ENCODE measurements at places on chromosomes 2 and 18.

GRCh38 chr2:231277962-231278361 lies 79.5 kb downstream of the ARMC9 start:
- no peak for DNase-seq

- no peak for DNase-seq
Observed at GRCh38 chr2:20173064-20173463, 51.9 kb downstream of the SDC1 start.

DNA sequence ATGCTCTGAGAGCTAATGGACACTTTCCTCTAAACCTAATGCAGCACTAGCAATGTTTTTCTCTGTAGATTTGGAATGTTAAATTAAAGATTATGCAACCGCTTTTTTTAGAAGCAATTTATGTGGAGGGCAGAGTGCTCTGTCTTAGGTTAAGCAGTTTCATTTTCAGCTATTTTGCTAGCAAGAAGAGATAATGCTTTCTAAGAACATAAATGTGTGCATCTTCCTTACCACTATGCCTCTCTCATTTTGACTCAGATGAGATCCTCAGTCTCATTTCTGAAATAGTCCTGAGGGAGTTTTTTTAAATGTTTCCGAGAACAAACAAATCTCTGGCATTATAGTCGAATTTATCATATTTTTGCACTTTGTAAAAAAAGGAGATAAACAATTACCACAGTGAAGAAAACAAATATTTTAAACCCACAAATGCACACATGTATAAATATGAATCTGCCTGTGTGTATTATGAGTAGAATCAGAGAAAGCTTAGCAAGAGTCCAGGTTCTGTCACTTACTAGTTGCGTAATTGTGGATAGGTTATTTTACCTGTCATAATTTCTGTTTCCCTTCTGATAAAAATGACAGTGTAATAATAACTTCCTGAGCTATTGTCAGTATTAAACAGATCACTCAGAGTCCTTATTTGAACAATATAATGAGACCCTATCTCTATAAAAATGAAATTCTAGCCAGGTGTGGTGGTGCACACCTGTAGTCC lies 207.7 kb upstream of the CRIM1 start:
- no peak for DNase-seq

DNA sequence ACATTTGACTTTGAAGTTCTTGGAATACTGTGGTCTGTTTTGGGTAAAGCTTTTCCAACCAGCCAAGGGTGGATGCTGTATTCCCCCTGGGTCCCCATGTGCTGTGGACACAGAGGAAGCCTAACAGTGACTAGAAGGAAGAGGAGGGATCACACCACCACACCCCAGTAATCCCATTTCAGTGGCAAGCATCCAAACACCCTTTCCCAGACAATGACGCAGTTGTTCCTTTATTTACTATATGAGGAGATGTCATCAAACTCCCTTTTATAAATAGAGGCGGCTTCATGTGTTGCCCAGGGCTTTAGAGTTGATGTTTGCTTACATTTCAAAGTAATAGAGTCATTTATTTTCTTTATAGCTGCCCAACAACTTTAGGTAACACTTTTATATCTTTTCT lies 959.4 kb upstream of the GYPC start:
- no peak for DNase-seq

DNA sequence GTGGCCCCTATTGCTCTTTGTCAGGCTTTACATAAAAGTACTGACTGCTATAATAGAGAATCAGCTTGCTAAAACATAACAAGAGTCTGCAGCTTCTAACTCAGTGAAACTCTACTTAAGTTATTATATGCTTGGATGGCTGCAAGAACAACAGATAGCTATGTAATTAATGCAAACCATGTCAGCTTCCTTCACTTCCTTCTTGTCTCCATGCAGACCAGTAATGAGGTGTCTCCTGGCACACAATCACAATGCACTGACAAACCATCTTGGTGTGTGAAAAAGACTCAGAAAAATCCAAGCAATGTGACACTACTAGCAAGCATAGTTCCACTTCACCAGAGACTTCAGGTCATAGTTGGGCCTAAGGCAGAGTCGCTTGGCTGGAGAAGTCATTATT lies 2068.9 kb upstream of the PIK3C3 start:
- DNase-seq: no peak

GRCh38 chr2:176873403-176873802 lies 339.2 kb upstream of the HNRNPA3 start:
- DNase-seq: no peak

- no peak for DNase-seq
Observed at GRCh38 chr18:58100154-58100553, 56.1 kb downstream of the NEDD4L start.

DNA sequence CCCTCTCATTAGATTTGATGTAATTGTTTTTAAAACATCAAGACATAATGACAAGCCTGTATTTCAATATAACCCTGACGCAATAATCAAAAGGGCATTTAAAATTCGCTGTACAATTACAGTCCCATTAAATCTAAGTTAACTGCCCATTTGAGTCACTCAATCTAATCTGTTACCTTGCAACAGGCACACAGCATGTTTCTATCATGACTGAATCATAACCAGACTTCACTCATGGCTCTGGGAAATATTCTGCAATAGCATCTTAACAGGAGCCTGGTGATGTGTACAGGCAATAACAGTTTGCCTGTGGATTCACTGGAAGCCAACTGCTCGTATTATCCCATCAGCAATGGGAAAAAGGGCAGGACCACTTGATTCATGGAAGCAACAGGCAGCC lies 142.3 kb upstream of the NCKAP5 start:
- DNase-seq: no peak

DNA sequence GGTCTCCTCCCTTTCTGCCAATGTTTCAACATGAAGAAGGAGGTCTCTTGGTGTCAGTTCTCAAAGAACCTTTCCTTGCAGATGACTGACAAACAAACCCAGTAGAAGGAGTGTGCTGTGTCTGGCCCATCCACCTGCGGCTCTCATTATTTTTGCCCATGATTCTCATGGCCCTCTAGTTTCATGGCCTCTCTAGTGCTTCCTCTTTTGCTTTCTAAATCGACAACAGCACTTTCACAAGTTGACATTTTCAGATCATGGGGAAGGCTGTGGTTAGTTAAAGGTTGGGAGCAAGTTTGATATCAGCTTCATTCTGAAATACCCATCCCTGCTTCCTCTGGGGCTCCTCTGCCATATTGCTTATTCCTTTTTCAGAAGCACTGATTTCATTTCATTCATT lies 805.2 kb downstream of the SLC4A3 start:
- DNase-seq: no peak

DNA sequence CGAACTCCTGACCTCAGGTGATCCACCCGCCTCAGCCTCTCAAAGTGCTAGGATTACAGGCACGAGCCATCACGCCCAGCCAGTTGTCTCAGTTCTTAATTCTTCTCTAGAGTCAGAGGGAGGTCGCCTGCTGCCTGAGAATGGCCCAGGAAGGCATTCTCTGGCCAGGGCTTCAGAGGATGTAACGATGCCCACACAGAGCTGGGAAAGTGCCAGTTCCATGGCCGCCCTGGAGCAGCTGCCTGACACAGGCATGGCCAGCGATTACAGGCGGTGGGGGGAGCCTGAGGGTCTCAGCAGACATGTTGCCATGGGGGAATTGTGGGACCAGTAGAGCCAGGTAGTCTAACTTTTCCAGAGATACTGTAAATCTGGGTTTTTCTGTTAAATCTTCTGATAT lies 25.6 kb upstream of the DNMT3A start:
- DNase-seq: no peak

DNA sequence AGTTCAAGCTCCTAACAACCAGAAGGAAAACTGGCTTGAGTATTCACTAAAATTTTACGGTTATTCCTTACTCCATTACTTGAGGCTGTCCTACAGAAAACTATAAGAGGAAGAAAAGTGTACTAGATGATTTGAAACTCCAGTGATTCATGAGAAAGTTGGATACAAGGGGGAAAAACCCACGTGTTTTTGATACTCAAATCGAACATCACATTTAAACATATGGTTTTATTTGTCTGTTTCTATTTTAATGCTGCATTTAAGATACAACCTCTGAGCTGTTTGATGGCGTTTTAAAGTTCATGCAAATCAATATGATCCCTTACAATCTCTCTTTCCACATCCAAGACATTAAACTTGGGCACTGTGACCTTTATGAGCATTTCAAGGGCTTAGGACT lies 125.1 kb upstream of the LMAN1 start:
- no peak for DNase-seq

DNA sequence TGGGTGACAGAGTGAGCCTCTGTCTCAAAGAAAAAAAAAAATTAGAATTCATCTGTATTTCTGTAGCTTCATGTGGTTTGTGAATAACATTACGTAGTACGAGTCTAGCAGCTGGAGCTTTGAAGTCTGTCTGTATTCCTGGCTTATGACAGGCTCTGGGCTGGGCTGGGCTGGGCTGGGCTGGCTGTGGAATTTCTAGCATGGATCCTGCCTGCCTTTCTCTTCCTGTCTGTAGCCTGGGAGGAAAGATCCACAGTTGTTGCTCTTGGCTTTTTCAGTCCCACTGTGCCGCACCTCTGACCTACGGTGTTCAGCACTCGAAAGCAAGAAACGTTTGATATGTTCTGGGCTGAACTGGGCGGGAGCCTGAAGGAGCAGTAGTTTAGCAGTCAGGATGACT lies 55.4 kb downstream of the BOLA3 start:
- DNase-seq: no peak

- no peak for DNase-seq
Observed at GRCh38 chr2:184598002-184598315, 370 bp upstream of the ZNF804A start.

DNA sequence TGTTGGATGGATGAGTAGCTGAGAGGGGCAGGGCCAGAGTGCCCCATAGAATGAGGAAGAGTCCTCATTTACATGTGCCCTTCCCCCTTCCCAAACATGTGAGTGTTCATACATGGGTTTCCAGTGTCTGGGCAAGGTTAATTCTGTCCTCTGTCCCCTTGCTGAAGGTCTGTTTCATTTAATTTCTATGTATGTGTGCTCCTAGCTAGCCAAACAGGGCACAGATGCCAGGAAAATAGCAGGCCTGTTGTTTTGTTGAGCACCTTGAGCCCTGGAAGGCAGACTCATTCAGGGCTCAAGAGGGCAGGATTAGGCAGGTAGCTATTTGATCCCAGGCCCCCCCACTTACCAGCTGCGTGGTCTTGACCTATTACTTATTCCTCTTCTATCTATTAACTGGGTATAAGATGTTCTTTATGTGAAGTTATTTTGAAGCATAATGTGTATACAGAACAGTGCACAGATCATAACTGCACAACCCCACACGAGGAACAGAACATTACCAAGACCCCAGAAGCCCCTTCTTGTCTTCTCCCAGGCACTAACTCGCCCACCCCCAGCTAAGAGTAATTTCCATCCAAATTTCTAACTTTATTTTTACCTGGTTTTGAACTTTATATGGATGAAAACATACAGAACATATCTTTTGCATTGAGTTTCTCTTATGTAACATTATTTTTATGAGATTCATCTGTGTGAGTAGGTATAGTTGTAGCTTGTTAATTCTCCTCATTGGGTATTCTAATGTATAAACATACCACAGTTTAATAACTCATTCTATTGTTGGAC lies 164.3 kb downstream of the RPIA start:
- no peak for DNase-seq

- no peak for DNase-seq
Observed at GRCh38 chr2:10537522-10538199, 89.5 kb upstream of the ODC1 start.

DNA sequence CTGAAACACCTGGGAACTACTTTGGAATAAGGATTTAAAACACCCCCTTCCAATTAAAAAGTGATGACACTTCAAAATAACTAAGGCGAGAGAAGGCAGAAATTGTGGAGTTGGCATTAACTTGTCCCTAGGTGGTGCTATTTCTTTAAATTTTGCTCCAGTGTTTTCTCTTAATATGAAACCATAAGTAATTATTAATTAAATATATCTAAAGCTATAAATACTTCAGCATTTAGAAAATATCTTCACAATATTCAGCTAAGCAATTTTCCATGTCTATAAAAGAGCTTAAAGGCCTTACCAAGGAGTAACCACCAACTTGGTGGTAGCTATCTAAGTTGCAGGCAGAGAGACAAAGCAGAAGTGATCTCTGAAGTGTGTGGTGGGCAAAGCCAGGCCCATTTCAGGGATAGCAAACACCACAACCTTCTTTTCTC lies 186.8 kb upstream of the PGAP1 start:
- no peak for DNase-seq

DNA sequence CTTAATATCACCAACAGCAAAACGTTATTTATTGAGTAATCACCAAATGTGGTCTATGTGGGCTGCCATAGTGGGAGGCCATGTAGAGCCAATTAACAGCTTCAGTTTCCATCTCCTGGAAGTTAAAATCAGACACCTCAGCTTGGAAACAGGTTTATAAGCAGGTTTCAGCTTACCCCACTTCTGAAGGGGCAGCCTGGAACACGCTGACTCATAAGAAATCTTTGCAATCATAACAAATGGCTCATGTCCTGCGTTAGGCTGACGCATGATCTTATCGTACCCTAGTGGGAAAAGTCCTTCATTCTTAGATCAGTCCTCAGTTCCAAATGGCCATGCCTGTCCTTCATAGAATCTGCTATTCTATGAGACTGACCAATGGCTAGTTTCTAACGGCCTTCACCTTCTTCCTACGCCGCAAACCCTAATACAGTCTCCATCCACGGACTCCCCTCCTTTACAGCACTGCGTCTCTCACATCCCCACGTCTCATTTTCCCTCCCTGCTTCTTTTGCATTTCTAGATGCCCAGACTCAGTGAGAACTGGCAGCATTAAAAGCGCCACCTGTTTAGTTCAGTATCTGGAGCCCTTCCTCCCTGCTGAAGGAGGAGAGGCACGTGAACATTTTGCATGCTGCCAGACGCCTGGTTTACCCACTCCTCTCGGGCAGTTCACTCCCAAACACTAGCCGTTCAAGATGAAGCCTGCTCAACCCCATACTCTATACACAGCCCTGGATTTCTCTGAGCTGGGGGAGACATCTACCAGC lies 24.2 kb upstream of the BZW1 start:
- no peak for DNase-seq

GRCh38 chr18:78903436-78904178 lies 76.0 kb upstream of the SALL3 start:
- no peak for DNase-seq

GRCh38 chr2:223952280-223952968 lies 4.8 kb upstream of the MRPL44 start:
- no peak for DNase-seq

GRCh38 chr2:79972661-79973060 lies 331.9 kb downstream of the LRRTM1 start:
- DNase-seq: no peak

GRCh38 chr2:150618245-150618895 lies 130.9 kb upstream of the RND3 start:
- DNase-seq: no peak

Measured in activated T-cell treated with anti-CD3 and anti-CD28 coated beads for 4 hours (primary cell).